ENCODE measurements at places on chromosomes 12 and 14.

DNA sequence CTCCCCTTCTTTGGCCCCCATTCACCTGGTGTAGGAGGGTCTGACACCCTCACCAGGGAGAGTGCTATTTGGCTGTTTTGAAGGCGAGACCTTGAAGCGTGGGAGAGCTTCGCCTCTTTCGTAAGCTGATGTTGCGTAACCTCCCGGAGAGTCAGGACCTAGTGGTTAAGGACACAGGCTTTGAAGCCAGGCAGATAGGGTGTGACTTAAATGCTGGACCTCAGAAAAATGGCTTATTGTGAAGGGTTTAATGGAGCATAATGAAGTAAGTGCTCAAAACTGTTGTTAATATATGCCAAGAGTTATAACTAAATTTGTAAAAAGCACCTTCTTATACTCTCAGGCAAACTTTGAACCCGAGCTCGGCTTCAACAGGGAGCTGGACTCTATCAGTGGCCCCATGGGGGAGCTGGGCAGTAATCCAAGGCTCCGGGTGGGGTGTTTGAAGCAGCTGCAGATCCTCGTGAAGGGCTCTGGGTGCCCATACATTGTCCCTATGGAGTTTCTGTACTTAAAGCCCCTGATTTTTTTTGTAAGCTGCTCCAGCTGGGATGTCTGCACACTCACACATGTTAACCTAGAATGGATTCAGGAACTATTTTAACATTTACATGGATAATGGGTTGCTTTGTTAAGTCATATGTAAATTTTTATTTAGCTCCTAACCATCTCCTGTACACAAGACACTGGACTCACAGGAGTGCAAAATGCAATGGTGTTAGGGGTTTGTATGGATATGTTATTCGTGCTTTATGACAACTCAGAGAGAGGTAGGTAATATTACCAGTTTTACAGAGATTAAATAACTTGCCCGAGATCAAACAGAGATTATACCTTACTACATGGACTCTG, 26.0 kb downstream of the PPFIBP1 start:
- no peak for DNase-seq

DNA sequence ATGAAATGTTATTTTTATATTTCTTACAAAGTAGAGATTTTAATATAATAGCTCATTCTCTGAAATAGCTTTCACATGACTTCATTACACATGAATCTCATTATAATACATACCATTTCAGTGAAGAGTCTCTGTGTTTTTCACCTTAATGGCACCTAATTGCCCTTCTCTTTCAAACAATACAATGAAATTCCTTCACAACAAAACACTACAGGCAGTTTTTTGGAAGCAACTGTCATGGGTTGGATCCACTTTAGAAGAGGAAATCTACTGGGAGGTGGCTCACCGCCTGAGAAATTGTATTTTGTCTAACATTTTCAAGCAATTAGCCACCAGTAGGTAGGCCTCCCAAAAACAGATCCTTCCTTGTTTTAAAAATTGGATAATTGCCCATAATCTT, 40.3 kb upstream of the RGS6 start:
- DNase-seq, result no peak

- DNase-seq, result no peak
Measured at GRCh38 chr12:132348176-132348575, 18.8 kb upstream of the GALNT9 start.

DNA sequence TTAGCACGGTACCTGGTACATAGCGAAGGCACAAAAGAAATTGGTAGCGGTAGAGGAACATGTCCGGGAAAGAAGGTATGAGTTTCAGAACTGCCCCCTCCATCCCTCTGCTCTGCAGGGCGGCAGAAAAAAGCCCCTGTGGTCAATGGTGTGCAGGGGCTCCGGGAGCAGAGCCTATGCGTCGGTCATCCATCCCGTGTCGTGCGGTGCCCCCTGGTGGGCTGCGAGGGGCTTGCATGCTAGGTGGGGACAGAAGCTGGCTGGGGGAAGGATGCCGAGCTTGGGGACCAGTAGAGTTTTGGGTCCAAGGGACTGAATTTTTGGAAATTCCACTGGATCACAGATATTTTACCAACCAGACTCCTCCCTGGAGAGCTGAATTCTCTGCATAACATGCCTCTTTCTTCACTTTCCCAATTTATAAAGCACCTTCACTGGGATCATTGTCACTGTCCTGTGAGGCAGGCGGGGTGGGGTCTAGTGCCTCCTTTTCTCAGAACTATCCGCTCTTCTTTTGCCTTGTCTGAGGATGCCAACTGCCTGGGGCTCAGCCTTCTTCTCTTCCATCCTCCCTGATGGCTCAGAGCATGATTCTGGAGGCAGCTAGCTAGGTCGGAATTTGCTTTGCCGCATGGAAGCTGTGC, 148.7 kb downstream of the SMOC1 start:
- DNase-seq, result peak; percentile 19

- no peak for DNase-seq
Measured at GRCh38 chr12:106906715-106907114, 49.0 kb upstream of the TMEM263 start.

DNA sequence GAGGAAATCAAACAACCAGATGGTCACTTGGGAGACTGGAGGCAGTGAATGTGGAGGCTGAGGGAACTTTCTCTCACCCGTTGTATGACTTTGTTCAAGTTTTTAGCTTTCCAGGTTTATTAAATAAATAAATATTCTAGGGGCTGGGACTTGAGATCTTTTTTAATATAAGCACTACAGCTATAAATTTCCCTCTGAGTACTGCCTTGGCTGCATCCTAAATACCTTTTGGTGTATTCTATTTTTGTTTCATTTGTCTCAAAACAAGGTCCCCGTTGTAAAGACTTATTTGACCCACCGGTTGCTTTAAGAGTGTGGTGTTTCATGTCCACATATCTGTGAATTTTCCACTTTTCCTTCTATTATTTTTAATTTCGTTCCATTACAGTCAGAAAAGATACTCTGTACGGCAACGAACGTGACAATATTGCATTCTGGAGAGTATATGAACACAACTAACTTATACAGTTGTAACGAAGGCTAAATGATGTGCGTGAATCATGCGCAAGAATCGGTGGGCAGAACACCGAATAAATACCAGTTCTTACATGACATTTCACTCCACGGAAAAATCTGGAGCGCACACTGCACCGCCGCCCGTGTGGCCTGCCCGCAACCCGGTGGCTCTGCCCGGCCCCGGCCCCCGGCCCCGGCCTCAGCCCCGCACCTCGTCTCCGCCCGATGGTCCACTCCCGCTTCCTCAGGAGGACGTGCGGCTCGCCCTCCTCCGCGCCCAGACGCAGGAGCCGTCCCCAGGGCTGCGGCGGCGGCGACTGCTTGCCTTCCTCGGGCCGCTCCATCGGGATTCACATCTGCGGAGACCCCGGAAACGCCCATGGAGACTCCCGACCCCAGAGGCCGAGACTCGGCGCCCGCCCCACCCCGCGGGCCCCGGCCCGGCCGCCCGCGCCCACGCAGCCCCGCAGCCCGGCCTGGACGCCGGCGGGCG, 602 bp downstream of the CHFR start:
- no peak for DNase-seq

- no peak for DNase-seq
Measured at GRCh38 chr12:90970471-90970870, 15.5 kb upstream of the CCER1 start.

DNA sequence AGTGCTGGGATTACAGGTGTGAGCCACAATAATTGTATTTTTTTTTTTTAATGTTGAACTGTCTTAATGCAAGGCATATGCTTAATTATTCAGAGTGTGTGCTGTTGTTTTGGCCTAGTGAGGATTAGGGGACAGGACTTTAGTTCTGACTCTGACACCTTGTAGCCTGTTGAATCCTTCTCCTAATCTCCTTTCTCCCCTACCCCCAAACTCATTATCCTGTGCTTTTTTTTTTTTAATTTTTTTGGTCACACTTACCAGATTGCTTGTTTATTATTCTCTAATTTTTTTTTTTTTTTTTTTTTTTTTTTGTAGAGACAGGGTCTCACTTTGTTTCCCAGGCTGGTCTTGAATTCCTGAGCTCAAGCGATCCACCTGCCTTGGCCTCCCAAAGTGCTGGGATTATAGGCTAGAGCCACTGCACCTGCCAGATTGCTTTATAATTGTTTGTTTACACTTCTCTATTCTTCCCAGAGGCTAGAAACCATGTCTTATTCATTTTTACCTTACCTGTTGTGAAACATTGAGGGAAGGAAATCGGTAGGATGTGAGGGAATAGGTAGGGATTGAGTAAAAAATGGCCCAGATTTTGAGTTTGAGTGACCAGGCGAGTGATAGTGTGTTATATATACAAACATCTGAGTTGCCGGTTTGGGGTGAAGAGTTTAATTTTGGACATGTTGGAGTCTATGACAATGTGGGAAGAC, 32.2 kb downstream of the DIP2B start:
- no peak for DNase-seq

- DNase-seq, result no peak
Measured at GRCh38 chr14:23548351-23549318, 2.9 kb downstream of the ZFHX2 start.

- no peak for DNase-seq
Measured at GRCh38 chr12:26297396-26298070, 102.2 kb downstream of the SSPN start.

- DNase-seq, result no peak
Measured at GRCh38 chr12:51392556-51393237, 1.5 kb upstream of the GALNT6 start.

DNA sequence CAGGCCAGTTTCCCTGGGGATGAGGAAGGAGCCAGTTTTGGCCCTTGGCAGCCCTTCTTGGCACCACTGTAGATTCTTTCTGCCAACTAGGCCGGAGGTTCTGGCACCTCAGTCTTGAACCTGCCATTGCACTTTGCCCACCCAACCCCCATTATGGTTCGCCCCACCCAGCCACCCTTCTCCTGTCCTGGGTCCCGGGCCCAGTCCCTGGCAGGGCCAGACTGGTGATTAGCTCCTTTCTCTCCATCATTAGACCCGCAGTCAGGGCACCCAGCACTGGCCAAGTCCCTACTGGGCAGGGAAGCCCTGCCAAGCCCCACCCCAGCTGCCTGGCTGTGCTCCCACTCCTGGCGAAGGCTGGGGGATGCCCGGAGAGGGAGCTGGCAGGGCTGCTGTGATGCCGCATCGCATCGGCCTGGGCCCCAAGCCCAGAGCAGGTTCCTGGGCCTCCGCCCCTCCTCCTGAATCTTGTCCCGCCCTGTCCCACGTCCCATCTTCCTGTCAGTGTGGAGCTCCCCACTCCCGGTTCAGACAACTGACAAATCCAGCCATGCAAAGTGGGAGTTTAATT, 9.8 kb downstream of the FAM222A start:
- no peak for DNase-seq

- DNase-seq, result no peak
Measured at GRCh38 chr12:130053651-130054069, 108.6 kb upstream of the FZD10 start.

GRCh38 chr14:89767861-89768268, 186.7 kb downstream of the EFCAB11 start:
- peak; percentile 81 for DNase-seq

DNA sequence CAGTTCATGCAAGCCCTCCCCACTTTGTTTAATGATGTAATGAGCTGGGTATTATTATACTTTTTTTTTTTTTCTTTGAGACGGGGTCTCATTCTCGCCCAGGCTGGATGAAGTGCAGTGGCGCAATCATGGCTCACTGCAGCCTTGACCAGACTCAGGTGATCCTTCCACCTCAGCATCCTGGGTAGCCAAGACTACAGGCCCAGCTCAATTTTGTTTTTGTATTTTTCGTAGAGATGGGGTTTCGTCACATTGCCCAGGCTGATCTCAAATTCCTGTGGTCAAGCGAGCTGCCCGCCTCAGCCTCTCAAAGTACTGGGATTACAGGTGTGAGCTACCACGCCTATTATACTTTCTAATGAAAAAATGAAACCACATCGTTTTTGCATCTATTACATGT, 4.5 kb upstream of the DCAF11 start:
- DNase-seq, result no peak

GRCh38 chr14:90602088-90602687, 205.4 kb downstream of the CALM1 start:
- DNase-seq, result no peak

All from CD4-positive, alpha-beta T cell treated with Interleukin-4 for 4 hours (primary cell).